Suppressor macrophage treated with lipopolysaccharide for 4 hours (primary cell): ENCODE measurements at places on chromosomes 4 and X.

DNA sequence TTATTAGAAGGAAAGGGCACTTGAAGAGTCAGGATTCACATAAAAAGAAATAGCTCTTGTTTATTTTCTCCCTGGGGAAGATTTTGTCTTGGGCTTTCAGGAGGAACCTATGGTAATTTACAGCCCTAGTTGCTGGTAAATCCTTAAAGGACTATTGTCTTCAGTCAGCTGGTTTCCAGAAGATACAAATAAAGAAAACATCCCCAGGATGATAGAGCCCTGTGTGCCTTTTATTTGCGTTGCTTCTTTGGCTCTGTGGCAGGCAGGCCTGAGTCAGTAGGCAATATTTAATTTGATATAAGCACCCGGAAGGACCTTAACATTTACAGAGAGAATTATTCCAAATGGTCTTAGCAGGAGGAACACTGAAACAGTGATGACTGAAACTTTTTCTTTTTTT lies 131.0 kb upstream of the SLC34A2 start:
- DNase-seq: no peak

- no peak for DNase-seq
Observed at GRCh38 chr4:141391293-141391692, 170.6 kb downstream of the ZNF330 start.

DNA sequence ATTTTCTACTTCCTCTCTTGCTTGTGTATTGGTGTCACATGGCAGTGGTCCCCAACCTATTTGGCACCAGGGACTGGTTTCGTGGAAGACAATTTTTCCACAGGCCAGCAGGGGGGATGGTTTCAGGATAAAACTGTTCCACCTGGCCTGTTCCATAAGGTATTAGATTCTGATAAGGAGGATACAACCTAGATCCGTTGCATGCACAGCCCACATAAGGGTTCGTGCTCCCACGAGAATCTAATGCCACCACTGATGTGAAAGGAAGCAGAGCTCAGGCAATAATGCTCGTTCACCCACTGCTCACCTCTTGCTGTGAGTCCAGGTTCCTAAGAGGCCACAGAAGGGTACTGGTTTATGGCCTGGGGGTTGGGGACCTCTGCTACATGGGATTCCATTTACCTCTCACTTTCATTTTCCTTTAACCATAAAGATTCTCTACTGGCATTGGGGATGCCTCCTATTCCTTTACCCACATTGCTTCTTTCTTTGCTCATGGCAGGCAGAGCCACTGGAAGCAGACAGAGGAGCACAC lies 38.1 kb downstream of the SEC31A start:
- DNase-seq: no peak

- no peak for DNase-seq
Observed at GRCh38 chr4:94527556-94528233, 76.0 kb downstream of the PDLIM5 start.

GRCh38 chr4:168722391-168722790 lies 225.5 kb downstream of the PALLD start:
- no peak for DNase-seq

- no peak for DNase-seq
Observed at GRCh38 chr4:2795893-2796848, 3.3 kb downstream of the SH3BP2 start.

DNA sequence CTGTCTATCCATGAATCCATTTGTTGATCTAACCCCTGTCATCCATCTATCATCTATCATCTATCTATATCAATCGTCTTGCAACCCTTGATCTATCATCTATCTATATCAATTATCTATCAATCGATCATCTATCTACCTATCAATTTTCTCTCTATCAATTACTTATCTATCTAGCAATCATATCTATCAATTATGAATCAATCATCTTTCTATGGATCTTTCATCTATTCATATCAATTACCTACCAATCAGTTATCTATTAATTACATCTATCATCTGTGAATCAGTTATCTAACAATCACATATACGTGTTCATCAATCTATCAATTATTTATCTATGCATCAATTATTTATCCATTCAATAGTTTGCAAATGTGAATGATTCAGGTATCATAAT lies 24.5 kb upstream of the ASMTL start:
- DNase-seq: no peak

- DNase-seq: no peak
Observed at GRCh38 chrX:115960440-115961084, 210.0 kb upstream of the AGTR2 start.

GRCh38 chr4:140637836-140638235 lies 69.1 kb upstream of the UCP1 start:
- DNase-seq: peak; percentile 16

GRCh38 chrX:65545456-65545855 lies 10.9 kb upstream of the LAS1L start:
- DNase-seq: no peak

DNA sequence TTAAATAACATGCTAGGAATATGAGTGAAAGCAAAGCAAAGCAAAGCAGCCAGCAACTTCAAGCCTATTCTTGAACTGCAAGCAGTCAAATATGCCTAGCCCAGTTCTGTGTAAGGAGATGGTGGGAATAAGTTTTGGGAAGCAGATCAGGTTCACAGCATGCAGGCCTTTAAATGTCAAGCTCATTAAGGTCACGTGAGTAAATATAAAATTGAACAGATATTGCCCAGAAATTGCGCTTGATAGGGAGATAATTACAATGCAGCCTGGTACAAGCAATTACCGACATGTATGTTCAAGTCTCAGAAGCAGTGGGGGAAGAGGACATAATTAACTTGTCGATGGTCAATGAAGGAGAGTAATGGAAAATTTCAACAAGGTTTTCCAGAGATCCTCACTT lies 6.0 kb downstream of the GNPDA2 start:
- no peak for DNase-seq

DNA sequence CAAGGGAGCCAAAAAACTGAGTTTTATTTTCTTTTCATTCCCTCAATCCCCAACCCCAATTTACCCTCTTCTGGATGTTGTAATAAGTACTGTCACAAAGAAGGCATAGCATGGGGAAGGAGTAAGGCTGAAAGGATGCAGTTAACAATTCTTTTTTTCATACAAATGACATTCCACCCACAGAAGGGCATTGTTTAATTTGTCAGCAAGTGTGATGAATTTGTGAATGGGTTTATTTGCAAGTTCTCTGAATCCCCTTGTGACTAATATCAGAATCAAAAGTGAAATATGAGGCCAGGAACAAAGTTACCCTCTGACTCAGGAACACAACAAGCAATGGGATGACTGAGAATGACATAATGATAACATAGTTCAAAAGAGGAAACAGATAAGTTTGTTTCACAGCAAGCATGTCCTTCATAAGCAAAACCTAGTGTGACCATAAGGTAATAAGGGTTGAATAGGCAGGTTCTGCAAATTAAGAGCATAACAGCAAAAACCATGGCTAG lies 2.1 kb downstream of the GEMIN8 start:
- peak; percentile 81 for DNase-seq

- DNase-seq: no peak
Observed at GRCh38 chrX:41302370-41302769, 31.6 kb upstream of the DDX3X start.

GRCh38 chr4:136106753-136107152 lies 1425.5 kb downstream of the PCDH18 start:
- DNase-seq: no peak

DNA sequence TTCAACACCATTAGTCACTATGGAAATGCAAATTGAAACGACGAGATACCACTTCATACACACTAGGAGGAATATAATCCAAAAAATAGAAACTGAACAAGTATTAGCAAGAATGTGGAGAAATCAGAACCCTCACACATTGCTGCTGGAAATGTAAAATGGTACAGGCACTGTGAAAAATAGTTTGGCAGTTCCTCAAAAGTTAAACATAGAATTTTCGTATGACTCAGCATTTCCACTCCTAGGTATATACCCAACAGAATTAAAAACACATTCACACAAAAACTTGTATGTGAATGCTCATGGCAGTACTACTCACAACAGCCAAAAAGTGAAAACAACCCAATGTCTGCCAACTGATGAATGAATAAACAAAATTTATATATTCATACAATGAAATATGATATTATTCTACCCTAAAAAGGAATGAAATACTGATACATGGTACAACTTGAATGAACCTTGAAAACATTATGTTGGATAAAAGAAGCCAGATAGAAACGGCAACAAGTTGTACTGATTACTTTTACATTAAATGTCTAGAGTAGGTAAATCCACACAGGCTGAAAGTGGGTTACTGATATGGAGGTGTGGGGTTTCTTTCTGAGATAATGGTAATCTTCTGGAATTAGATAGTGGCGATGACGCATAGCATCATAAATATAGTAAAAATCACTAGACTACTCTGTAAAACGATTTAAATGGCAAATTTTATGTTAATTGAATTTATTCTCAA lies 22.3 kb downstream of the TEC start:
- DNase-seq: peak; percentile 61

DNA sequence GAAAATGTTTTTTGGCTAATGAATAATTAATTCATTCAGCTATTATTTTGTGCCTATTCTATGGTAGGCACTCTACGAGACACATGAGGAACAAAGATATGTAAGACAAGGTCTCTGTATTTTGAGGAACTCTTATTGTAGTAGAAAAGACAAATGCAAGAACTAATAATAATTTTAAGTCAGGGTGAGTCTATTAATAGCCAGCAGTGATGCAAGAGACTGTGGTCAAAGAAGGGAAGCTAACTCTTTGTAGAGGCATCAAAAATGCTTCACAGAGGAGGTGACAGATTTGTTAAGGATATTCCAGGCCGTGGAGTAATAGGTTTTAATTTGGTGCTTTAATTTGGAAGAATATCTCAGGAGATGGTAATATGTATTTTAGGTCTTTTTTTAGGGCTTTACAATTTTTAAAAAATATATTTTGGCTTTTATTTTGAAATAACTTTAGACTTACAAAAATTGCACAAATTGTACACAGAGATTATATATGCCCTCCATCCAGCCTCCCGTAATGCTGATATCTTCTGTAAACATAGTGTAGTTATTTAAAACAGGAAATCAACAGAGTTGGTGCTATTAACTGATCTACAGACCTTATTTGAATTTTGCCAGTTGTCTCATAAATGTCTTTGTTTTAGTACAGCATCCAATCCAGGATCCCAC lies 48.1 kb downstream of the DCLK2 start:
- DNase-seq: peak; percentile 62

GRCh38 chr4:15754323-15754722 lies 23.8 kb upstream of the CD38 start:
- DNase-seq: no peak

DNA sequence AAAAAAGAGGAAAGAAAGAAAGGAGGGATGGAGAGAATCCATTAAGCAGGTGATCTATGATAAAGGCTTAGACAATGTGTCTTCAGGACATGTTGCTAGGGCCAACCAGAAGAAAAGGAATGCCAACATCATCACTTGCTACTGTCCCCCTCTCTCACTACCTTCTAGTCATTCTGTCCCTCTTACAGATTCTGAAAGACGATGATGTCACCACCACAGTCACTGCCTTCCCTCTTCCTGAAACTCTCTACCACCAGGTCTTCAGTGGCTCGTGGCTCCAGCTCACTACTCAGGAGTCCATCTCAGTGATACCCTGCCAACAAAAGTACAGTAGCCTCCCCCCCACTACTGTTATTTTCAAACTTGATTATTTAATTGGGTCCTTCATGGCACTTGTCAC lies 64.0 kb downstream of the KCNIP4 start:
- DNase-seq: no peak

DNA sequence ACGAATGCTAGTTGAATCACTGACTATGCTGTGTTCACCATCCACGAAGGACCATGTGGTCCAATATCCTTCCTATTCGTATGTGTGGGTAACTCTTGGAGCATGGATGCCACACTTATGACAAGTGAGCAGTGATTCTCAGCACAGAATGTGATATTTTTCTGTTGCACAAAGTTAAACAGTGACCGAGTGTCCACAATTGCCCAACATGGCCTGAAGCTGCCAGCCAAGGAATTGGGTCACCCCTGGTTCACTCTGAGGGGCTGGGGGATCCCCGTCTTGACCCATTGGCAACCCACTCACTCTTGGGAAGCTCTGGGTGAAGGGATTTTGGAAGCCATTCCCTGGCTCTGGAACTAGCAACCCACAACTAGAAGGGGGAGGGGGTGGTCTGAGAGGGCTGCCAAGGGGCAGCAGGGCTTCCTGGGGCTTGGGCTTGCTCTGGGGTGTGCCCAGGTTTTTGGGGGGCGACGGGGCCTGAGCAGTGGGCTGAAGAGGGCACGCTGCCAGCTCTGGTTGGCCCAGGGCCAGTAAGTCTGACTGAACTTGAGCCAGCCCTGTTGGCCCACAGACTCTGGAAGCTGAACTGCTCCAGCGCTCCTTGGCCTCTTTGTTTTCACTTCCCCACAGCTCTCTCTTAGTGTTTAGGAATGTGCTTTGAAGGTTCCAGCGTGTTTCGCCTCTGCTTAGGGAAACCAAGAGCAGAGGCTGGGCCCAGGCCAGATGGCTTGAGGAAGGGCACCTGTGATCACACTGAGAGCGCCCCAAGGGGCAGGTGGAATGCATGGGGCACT lies 43.1 kb upstream of the BCOR start:
- peak; percentile 63 for DNase-seq

DNA sequence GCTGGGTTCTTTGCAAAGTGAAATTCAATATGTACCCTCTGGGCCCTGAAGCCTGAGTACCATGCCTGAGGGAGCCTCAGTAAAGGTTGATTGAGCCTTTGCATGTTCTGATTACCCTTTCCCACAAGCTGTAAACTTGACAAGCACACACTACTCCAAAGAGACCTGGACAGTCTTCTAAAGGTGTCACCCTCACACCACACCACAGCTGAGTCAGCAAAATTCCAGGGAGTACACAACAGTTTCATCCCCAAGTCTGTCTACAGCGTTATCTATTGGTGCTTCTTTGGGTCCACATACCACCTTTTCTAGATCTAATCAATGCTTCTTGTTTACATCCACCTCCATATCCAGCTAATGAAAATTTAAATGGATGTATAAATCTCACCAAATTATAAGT lies 180.8 kb downstream of the AMELX start:
- no peak for DNase-seq

- DNase-seq: peak; percentile 61
Observed at GRCh38 chr4:138300616-138301015, 58.5 kb upstream of the SLC7A11 start.

- no peak for DNase-seq
Observed at GRCh38 chr4:80465238-80465637, 129.7 kb downstream of the CFAP299 start.

GRCh38 chr4:118755438-118756226 lies 70.4 kb downstream of the METTL14 start:
- DNase-seq: no peak

DNA sequence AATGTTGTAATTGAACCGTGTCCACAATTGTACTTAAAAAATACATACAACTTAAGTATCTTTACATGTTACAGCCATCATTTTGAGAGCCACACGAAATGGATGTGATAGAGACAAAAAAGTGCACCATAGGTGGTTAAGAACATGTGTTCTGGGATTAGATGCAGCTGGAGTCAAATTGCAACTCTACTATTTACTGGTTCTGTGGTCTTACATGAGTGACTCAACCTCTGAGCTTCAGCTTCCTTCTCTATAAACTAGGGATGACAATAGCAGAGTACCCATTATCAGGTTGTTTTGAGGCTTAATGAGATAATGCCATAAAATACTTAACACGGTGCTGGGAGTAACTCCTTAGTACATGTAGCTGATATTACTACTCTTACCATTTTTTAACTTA lies 130.4 kb downstream of the IDS start:
- DNase-seq: no peak

GRCh38 chr4:15084780-15085179 lies 82.5 kb downstream of the CPEB2 start:
- no peak for DNase-seq
